ENCODE measurements at places on chromosomes 16 and 17.

DNA sequence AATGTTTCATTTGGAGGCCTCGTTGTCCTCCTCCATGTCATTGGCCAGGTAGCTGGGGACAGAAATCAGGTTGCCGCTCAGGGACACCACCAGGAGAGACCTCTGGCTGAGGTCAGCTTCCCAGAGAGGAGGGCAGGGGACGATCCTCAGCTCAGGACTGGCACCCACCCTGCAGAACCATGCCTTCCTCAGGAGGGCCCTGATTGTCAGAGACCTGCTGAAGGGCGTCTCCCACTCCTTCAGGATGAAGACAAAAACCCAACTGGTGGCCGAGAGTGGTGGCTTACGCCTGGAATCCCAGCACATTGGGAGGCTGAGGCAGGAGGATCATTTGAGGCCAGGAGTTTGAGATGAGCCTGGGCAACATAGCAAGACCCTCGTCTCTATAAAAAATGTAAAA, 19.5 kb downstream of the PRR11 start:
- no peak for DNase-seq

DNA sequence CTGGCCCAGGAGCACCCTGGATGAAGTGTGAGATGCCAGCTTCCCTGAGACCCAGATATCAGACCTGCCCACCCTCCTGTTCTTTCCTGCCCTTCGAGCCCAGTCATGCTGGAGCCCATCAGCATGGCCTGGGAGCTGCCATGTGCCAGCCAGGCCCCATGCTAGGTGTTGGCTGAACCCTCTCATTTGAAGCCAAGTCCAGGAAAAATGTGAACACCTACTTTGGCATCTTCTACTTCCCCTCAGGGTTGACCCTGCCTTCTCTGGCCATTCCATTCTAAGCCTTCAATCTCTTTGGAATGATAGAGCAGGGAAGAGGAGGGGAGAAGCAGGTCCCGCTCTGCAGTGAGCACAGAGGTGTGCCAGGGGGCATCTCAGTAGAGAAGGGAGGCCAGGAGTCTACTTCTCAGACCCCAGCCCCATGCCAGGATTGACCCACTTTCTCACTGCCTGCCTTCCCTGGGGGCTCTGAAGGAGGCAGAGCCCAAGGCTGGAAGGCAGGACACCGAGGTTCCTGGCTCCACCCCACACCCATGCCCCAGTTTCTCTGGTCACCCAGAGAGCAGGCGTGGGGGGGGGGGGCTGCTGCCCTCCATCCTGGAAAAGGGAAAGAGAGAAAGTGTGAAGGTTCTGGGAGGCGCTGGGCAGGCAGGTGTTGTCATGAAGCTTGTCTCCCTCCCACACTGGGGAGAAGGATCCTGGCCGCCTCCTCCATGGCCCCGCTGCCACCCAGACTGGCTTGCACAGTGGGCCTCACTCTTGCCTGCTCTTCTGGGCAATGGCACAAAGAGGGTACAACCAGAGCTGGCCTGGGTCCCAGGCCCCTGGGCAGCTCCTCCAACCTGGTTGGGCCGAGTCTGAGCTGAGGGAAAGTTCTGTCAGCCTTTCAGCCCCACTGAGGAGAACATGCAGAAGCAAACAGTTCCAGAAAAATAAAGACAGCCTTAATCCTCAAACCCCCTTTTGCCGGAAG, 9.3 kb downstream of the HDAC5 start:
- peak; percentile 58 for DNase-seq

DNA sequence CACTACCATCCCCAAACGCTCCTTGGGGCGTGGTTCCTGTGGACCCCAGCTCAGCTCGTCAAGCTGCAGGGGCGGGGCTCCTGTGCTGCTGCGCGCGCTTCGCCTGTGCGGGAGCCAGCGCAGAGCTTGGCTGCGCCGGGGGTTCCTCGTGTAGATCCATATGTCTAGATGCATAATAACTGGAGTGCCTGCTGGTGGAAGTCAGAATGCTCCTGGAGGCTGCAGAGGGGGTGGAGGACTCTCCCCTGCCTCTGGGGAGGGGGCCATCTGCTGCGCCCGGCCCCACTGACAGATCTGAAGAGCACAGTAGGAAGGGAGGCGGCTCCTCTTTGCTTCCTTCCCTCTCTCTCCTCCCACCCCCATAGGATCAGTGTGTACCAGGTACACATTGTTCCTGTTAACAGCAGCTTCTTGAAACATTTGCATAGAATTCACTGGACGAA, 4.6 kb downstream of the RASD1 start:
- no peak for DNase-seq

DNA sequence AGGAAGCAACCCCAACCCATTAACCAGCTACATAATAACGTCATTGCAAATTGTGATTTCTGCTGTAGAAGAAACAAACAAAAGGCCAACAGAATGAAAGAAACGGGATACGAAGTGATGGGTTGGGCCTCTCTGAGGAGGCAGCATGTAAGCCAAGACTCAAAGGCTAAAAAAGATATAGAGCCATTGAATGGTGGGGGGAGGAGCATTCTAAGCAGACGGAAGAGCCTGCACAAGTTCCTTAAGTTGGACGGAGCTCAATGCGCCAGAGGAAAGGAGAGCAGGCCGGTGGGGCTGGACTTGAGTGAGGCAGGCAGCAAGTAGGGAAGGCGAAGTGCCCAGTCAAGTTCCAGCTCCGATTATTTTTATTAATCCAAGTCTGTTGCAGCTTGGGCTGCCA, 160.3 kb downstream of the SHISA9 start:
- no peak for DNase-seq

DNA sequence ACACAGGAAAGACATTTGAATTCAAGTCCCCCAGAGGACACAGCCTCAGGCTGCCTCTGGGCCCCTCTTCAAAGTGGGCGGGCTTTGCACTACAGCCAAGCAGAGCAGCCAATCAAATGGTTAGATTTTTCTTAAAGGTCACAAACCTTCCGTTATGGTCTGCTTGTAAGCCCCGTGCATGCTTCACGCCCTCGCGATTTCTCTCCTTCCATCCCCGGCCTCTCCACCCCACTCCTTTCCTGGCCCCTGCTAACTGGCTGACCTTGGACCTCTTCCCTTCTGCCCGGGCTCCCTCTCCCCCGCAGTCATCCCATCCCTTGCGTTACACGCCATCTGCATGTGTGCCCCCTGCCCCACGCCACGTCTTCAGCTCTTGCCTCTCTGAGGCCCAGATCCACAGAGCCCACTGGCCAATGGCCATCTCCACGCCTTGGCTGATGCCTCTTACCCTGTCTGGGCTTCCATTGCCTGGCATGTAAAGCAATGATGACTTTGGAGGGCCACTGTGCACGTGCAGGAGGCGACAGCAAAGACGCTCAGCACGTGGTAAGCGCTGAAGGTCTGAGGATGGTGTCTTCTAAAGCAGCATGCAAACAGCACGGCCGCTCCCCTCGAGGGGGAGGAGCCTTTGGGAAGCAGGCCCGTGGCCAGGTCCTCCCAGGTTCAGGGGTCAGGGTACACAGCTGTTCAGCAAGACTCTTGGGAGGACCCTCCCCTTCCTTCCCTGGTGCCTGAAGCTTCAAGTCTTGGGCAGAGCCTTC, 86.8 kb downstream of the ZDHHC7 start:
- DNase-seq: no peak

GRCh38 chr16:50133214-50133613, 19.9 kb upstream of the TENT4B start:
- no peak for DNase-seq

Measured in midbrain (tissue), 1 donor.